ENCODE measurements at places on chromosomes 7 and 10.

DNA sequence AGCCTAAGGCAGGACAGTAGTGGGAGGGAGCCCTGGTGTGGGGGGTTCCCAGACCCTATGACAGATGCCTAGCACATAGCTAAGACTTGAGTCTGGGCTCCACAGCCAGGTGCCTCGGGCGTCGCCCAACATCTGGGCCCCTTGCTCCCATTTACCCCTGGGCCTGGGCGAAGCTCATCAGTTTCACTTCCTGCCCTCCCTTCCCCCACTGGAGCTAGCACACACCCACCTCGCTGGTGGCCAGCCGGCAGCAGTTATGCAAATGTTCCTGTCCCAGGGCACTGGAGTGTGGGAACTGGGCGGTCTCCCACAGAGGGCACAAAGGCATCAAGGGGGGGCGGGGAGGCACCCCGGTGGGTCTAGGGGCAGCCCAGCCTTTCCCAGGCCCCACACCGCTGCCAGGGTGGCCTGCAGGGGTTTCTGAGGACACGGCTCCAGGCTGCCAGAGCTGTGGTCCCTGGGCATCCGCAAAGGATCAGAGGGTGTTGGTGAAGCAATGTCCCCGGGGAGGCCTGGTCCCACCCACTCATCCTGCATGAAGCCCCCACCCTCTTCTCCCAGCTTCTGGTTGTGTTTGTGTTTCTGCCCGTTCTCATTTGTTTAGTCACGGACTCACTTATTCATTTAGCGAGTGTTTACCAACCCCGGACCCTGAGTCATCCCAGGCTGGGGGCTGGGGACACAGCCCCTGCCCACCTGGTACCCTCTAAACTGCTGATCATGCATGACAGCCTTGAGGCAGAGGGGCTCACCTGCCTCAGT, 20.4 kb downstream of the SH2B2 start:
- DNase-seq = peak; percentile 43

- no peak for DNase-seq
These were observed 82.7 kb downstream of the PLCE1 start for GRCh38 chr10:94076325-94076841.

DNA sequence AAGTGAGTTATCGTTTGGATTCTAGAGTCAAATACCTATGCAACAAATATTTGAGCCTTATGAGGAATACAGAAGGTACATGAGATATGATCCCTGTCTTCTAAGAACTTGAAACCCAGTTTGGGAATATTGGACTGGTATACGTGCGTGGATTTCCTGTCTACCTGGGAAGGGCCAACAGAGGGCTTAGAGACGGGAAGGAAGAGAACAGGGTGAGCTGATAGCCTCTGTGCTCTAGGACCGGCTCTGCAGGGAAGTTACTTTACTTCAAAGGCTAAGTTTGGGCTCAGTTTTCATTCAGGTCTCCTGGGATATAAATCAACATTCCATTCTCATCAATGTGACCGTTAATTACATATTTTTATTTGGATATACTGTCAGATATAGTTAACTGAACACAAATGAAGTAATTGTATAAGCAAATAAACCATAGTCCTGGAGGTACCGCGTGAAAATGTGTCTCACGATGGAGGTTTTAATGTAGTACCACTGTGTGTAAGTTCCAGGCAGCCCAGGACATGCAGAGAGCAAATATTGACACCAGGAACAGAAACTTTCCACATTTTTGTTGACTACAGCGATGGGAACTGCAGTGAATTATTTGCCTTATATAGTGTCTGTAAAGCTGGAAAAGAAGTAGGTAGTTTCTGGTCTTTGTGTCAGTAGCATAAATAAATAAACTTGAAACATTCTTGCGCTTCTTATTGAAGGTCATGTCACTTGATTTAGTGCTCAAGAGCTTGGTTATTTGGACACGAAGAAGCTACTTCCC, 8.6 kb downstream of the CHST12 start:
- DNase-seq = no peak

- no peak for DNase-seq
These were observed 131.7 kb upstream of the EEPD1 start for GRCh38 chr7:36021367-36021766.

GRCh38 chr10:22308390-22308789, 7.8 kb upstream of the COMMD3 start:
- peak; percentile 97 for DNase-seq

DNA sequence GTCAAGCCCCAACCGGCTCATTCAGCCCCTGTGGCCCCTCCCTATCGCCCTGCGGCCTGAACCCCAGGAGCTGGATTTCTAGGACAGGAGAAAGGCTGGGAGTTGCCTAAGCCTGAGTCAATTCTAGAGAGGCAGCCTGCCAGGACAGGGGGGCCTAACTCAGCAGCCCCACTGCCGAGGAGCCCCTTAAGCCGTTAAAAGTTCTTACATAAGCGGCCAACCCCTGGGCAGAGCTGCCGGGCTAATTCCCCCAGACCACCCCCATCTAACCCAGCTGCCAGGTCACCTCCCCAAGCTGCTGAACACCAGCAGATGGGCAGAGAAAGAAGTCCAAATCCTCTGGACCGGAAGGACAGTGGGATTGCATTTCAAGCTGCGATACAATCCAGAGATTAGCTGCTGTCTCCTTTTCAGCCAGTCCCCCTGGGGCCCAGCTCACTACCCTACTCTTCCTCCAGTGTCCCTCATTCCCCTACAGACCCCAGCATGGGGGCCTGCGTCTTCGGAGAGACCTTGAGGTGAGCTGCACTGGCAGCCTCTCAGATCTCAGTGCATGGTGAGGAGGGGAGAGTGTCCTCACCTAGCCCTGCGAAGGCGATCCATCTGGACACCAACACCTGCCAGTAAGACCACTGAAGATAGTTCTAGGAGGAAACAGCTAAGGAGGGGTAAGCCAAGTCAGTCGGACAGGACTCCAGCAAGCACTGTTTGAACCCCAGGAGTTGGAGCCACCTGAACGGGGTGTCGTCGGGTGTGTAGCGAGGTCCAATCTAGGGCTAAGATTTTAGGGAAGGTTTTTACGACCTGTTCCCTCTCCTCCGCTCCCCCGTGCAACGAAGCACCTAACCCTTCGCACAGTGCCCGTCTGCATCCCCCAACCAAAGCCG, 830 bp downstream of the IMPDH1 start:
- DNase-seq = peak; percentile 59

DNA sequence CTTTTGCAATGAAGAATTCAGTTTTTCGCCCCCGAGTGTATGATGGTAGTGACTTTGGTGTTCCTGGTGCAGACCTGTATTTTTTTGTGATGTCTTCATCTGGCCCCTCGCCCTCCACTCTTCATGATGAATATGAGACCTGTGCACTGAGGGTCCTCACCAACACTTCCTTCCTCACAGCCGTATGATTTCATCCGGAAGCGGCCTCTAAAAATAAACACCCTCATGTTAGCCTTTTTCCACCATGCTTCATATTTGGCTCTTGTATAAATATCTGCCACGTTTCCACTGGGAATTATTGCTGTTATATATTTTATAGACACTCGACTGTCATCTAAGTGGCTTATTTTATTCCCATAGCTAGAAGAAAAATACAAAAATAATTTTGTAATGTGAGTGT, 160.4 kb downstream of the MGMT start:
- DNase-seq = no peak

DNA sequence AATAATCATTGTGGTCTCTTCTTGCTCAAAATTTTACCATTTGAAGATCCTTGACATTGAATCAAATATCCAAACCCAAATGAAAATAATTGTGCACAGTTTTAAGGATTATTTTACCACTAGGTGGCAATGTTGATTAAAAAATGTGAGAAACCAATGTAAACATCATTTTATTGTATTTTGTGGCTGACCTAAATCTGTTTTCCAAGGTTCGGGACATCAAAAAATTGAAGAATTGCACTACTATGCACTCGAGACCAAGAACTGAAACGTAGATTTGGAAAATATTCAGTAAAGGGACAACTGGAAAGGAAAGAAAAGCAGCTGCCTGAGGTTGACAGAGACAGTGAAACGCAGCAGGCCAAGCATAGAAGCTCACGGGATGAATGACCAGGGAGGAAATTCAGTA, 259.3 kb downstream of the SNX13 start:
- peak; percentile 73 for DNase-seq

GRCh38 chr10:130834573-130834972, 476.9 kb downstream of the TCERG1L start:
- DNase-seq = no peak

DNA sequence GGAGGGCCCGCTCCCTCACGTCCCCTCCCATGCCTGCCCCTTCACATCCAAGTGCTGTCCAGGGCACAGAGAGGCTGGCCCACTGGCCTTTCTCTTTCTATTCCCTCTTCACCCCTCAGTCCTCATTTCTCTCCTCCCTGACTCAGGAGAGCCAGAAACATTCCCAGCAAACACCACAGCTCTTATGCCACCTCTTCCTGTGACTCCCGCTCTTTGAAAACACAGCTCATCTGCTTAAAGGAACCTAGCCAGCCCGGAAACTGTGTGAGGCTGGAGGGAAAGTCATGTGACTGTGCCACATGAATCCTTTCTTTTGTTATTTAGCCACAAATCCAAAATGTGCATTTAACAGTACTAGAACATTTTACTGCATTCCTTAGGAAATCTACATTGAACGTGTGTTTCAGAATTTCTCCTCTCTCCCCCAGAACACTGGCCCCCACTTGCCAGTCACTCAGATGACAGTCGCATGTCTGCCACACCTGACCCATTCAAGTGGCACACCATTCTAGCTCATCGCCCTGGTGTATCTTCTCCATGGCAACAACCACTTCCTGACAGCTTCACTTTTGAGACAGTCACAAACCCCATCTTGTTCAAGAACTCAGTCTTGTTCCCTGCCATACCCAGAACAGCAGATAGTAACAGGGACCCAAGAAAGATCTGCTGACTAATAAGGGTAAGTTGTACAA, 42.8 kb downstream of the GRB10 start:
- no peak for DNase-seq

DNA sequence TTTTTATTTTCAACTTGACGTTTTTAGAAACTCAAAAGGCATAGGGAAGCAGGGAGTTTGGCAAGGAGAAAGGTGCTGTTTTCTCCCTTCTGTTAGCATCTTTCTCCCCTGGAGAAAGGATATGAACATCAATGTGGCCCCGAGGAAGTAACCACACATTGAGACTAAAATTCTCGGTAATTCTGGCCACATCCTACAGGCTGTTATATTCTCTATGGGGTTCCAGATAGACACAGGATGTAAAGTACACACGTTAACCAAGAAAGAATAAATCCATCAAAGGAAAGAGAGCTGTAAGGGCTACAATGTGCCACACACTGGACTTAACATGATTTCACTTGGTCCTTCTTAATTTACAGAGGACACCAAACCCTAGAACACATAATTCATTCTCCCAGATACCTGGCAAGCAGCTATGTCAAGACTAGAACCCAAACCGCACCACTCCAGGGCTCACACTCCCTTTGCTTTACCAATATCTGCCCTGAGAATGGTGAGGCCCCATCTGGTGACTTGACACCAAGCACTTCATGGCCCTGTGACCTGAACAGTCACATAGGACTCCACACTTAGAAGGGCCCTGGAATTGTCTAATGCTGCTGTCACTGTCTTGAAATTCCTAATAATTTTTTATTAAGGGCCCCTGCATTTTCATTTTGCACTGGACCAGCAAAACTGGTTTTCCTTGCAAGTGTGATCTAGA, 73.9 kb downstream of the PRLHR start:
- no peak for DNase-seq

GRCh38 chr7:116953906-116954838, 871 bp downstream of the ST7 start:
- peak; percentile 48 for DNase-seq

DNA sequence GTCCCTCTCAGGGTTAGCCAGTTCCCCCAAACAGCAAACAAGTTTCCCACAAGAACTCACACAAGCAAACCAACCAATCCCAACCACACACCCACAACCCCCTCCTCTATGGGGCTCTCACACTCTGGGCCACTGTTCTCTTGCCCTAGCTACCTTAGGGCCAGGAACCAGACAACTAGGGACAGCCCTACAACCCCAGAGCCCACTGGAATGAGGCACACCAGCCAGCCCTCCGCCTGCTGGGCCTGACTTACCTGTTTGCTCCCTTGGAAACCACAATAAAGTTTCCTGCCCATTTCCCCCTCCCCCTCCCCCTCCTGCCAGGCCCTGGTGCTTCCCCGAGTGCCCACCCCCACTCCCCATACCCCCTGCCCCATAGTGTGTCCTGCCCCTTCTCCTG, 132.6 kb downstream of the WDR11 start:
- DNase-seq = no peak

GRCh38 chr7:122764902-122765301, 62.2 kb upstream of the RNF148 start:
- peak; percentile 83 for DNase-seq

DNA sequence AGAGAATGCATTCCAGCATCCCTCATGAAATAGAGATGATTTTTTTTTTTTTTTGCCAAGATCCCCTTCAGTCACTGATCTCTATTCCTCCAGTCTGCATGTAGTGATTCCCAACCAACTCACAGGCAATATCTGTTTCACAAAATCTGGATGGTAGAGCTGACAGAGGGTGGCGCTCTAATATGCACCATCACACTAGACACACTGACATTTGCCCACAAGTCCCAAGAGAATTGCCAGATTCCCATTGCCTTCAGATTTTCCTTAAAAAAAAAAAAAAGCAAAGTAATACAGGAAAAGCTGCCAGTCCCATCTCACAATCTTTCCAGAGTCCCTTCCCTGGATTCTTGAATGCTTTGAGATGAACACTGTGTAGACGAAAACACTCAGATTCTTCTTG, 301.0 kb downstream of the SORCS1 start:
- DNase-seq = no peak

DNA sequence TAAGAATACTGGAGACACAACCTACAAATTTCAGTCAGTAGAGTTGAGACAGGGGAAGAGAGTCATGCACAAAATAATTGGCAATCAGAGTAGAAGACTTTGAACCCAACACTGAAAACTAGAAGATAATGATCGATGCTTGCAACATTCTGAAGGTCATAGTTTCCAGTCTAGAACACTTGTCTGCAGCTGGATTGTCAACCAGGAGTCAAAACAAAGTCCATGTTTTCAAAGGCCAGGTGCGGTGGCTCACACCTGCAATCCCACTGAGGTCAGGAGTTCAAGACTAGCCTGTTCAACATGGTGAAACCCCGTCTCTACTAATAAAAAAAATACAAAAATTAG, 26.8 kb upstream of the SMURF1 start:
- no peak for DNase-seq

DNA sequence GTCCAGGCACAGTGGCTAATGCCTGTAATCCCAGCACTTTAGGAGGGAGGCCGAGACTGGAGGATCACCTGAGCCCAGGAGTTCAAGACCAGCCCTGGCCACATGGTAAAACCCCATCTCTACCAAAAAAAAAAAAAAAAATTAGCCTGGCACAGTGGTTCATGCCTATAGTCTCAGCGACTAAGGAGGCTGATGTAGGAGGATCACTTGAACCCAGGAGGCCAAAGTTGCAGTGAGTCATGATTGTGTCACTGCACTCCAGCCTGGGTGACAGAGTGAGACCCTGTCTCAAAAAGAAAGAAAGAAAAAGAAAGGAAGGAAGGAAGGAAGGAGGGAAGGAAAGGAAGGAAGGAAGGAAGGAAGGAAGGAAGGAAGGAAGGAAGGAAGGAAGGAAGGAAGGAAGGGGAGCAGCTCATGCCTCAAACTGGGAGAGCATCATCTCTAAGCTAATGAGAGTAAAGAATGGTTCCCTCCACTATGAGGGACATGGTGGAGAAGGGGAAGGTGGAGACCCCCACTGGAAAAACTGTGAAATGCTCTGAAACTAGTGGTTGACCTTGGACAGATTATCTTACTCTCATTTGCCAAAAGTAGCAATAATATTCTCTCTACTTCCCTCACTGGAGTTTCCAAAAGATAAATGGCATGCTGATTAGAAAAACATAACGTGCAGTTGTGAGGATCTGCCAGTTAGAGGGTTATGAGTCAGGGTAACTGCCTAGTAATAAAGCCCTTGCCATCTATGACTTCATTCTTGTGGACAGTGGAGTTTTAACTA, 16.8 kb downstream of the GIMAP5 start:
- DNase-seq = no peak
